ENCODE measurements at places on chromosomes 16 and 17.

GRCh38 chr16:23080329-23080728, 68.9 kb downstream of the USP31 start:
- DNase-seq = peak; percentile 60

DNA sequence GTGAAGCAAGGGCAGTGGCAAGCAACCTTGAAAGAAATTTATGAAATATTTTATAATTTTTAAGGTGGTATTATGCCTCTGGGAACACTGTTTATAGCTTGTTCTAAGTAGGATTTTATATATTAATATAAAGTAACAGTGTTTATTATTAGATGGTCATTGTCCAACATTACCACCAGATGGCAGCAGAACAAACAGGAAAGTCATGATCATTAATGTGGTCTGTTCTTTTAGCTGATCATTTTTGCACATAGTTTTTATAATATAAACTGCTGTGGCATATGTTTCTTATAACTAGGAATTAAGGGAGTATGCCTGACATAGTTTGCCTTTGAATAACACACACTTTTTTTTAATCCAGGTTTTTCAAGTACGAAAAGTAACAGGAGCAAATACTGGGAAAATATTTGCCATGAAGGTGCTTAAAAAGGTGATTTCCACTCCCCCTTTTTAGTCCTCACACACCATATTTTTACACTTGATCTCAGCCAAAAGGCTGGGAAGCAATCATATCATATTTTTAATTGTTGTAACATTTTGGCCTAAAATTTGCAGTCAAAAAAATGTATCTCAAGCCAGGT, 21.4 kb downstream of the RPS6KB1 start:
- peak; percentile 87 for DNase-seq

DNA sequence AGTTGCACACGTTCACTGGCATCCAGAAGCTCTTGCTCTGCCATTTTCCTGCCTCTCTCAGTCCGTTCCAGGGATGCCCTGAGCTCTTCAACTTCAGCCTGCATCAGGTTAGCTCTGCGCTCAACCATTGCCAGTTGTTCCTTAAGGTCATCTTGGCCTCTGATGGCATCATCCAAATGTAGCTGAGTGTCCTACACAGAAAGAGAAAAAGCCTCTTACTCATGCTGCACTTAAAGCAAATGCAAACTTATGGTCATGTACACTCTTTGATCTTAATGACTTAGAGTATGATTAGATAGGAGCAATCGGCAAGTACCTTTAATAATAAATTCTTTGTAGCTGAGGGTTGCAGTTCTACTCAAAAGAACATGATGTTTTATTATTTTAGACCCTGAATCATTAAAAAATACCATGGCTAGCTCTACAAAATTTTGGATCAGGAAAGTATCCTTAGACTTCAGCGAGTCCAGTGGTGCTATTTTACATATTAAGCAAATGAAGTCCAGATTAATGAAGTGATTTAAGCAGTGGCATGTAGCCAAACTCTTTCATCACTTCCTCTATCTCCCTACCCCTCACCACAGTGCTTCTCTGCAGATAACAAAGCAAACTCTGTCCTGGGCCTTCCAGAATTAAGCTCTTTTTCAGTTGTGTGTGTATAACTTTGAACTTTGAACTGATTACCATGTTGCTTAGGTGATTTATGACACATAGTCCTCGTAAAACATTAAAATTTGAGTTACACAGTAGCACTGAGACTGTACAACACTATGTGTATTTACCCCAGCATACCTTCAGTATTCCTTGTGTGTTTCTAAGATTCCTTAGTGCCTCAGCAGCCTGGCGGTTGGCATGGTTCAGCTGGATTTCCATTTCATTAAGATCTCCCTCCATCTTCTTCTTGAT, 22.1 kb downstream of the MYH4 start:
- DNase-seq = no peak

- DNase-seq = no peak
These were observed 468.7 kb upstream of the C16orf82 start for GRCh38 chr16:26598061-26598460.

DNA sequence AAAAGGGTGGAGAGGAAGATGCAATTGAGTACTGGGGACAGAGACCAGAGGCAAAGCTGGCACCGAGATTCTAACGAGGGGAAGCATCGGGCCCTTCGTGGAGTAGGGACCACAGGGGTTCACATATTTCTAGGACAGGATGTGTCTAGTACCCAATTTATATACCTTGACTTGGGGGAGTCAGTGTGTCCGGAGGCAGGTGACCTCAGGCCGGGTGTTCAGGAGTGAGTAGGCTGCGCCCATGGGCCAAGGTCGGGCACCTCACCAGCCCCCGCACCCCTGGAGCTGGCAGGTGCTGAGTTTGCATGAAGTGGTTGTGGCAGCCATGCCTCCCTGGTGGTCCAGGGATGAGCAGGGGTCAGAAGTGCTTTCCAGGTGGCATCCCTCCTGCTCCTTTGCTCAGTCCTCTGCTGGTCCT, 8.6 kb upstream of the NXPH3 start:
- no peak for DNase-seq

DNA sequence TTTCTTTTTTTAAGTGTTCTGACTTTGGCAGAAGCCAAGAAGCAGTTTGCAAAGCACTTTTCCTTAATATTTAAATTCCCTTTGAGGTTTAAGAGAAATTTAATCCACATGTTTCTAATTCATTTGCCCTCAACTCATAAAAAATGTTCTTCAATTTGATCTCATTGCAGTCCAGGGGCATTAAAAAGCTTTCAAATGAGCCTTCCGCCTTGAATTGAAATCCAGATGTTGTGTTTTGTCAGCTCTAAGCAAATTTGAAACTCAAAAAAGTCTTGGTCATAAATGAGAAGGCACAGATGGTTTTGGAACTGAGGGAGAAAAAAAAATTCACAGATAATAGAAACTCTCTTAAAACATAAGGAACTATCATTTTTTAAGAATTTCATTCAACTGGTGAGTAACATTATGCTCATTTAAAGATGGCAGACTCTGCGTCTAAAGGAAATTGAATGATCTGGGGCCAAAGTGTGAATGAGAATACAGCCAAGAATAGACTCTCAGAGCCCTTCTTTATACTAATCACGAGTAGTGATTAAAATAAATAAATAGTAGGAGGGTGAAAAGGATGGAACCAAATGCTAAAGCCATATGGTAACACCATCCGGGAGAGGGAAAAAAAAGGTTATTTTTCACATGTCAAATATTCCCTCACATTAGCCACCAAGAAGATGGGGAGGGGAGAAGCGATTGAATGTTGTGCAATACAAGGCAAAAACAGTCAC, 1304.7 kb downstream of the CDH8 start:
- no peak for DNase-seq

DNA sequence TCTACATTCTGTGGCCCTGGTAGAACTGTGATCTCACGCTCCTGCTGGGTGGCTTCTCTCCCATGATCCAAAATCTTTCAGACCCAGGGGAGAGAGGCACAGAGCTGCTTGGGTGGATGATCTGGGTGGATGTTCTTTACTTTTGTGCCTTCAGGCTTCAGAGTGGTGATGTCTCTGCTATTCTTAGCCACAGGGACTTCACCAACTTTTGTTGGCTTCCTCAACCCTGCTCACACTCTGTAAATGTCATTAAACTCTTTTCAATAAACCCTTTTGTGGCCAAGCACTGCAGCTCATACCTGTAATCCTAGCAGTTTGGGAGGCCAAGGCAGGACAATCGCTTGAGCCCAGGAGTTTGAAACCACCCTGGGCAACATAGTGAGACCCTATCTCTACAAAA, 7.6 kb downstream of the CLEC10A start:
- DNase-seq = no peak

DNA sequence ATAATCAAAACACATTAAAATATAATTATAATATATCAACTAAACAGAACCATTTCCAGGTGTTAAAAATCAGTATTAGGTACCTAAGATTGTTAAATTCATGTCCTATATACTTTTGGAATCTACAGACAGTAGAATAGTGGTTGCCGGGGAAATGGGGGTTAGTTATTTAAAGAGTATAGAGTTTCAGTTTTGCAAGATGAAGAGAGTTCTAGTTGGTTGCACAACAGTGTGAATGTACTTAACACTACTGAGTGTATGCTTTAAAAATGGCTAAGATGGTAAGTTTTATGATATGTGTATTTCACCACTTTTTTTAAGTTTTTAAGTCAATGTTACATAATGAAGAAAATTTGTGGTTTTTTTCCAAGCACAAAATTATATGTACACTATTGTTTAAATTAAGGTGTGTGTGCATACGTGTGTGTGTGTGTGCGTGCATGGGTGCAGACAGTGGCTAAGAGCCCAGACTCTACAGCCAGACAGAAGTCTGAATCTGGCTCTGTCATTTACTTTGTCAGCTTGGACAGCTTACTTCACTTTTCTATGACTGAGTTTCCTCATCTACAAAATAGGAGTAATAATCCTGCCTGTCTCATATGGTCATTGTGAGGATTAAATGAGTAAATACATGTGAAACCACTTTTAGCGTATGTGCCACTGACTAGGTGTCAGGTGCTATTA, 25.3 kb upstream of the PHAF1 start:
- DNase-seq = peak; percentile 22

- DNase-seq = peak; percentile 63
These were observed 67.5 kb downstream of the SEC14L1 start for GRCh38 chr17:77208217-77208808.

DNA sequence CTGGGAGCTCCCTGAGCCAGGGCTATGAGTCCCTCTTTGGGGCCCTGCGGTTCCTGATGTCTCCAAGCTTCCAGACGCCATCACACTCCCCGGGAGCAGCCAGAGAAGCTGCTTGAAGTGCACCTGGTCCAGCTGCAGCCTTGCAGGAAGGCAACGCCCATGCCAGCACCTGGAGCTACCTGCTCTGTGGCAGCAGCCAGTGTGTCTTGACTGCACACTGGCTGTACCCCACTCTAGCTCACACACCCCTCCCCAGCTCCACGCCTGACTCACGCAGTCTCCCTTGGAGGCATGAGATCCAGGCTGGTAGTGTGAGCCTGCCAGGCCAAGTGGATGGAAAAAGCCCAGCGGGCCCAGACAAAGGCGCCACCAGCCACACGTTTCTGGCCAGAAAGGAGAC, 63.3 kb downstream of the USP32 start:
- peak; percentile 87 for DNase-seq
